ENCODE measurements at places on chromosomes 3 and 15.

- DNase-seq: no peak
Observed at GRCh38 chr3:176873261-176873660, 324.0 kb downstream of the TBL1XR1 start.

- DNase-seq: no peak
Observed at GRCh38 chr15:35399901-35400300, 146.1 kb downstream of the DPH6 start.

DNA sequence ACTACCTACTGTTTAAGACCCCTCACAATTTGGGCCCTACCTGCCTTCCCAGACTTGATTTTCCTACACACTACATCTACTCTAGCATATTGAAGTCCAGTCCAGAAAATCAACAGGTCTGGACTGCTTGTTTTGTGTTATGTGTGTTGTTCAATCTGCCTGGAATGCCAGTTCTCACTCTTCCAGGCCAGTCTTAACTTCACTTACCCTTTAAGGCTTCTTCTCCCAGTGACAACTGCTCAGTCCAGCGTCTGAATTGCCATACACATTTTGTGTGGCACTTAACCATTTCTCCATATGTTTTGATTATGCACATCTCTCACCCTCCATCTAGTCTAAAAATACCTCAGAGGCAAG is 1.1 kb downstream of the TICRR start:
- DNase-seq: no peak

DNA sequence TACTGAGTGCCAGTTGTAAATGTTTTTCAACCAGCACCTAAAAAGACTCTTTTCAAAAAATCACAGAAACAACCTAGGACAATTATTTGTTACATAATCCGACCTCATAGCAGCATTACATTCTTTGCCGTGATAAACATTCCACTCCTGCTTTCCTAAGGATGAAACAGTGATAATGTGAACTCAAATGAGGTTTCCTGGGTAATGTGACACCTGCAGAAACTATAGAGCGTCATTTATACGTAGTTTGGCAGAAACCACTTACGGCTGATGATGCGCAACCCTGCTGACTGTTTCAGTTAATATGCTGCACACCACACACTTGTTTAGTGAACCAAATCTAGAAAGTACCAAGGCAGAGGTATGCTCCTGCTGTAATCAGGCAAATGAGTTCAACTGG is 55.8 kb downstream of the SEMA6D start:
- no peak for DNase-seq

DNA sequence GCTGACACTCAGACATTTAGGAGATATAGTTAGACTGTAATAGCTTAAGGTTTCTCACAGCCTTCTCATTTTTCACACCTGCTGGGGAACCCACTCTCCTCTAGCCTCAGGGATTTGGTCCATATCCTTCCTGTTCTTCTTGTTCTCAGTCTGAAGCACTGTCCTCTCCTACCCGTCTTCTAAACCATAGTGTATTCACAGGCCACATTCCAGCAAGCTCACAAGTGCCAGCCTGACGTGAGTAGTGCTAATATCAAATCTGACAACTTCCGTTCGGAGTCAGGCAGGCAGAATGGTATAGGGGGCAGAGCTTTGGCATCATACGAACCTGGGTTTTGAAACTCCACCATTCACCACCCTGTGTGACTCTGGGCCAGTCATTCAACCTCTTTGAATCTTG is 6.9 kb upstream of the CA12 start:
- no peak for DNase-seq

DNA sequence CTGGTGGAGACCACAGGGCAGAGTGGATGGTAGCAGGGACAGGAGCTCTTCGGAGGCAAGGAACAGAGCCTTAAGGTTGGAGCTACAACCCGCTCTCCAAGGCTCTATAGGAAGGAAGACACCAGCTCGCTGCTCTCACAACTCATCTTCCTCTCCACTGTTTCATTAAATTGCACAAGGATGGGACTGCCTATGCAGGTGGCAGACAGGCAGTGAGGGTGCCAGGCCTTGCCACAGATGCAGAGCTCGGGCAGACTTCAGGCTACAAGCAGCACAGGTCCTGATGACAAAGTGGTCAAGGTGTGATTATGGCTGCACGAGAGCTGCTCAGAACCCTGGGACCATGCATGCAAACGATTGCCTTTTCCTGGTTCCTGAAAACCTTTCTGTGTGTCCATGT is 144.6 kb downstream of the FOXP1 start:
- no peak for DNase-seq

GRCh38 chr3:156750874-156751245 is 75.3 kb upstream of the LEKR1 start:
- no peak for DNase-seq

DNA sequence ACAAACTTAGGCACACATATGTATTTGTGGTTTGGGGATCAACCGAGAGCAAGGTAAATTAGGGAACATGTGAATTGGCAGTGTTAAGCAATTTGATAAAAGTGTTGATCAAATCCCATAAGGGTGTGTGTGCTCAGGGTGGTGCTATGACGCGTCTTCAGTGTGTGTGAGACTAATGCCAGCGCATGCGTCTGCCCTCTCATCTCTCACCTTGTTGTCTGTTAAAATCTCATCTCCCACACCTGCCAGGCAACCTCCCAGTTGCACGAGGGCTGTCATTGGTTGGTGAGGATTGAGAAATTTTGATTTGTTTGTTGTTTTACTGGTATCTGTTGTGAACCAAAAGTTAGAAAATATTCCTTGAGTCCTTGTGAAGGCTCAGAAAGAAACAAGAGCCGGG is 137.2 kb upstream of the ICE2 start:
- no peak for DNase-seq

- DNase-seq: no peak
Observed at GRCh38 chr3:59774634-59775033, 724.8 kb upstream of the CFAP20DC start.

- DNase-seq: no peak
Observed at GRCh38 chr3:27079427-27080257, 289.5 kb downstream of the NEK10 start.

DNA sequence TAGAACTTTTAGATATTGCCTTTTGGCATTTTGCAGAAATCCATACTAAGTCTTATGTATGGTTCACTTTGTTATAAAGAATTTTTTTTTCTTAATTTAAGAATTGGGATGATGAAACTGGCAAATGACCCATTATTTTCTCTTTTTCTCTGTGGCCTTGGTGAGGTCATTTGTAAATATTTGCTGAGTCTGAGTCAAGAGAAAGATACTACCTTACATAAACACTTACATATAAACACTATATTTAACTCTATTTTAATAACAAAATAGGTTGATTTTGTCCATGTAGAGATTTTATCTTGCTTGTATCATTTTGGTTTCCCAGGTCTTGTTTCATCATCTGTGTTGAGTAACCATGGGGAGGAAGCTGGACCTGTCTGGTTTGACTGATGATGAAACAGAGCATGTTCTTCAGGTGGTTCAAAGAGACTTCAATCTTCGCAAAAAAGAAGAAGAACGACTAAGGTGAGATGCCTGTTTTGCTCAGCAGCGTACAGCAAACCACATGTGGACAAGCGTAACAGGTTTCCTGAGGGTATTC is 91.1 kb downstream of the MYRIP start:
- no peak for DNase-seq
